Hindlimb muscle (tissue), 1 donor: ENCODE measurements at places on chromosomes 16 and 17.
A peak's percentile ranks its signal among the peaks of the same experiment; 100 is the strongest.

- DNase-seq: peak; percentile 78
Measured at GRCh38 chr16:1054660-1055556, 17.6 kb upstream of the SSTR5 start.

DNA sequence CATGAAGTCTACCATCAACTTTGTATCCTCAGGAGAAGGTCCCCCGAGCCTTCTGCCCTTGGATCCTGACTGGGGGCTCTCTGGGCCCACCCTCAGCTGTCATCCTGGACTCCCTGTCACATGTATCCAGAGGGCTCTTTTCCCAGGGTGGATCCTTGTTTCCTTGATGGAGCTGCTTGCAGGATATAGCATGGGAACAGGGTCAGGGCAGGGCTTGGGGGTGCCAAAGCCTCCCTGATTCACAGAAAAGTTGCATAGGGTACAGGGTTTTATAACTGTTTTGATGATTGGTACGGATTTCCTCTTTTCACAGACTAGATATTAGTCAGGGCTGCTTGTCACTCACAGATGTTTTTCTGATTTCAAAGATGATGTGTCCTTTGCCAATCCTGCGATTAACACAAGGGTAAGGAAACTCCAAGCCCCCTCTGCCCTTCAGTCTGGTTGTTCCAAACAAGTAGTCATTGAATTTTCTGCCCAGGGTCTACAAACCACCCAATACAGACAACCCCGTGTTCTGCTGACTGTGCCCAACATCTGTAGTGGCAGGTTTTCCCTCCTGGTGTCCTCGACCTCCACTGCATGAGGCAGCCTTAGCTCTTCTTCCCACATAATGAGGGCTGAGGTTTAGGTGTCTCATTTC is 20.6 kb upstream of the SLC35G3 start:
- DNase-seq: no peak

DNA sequence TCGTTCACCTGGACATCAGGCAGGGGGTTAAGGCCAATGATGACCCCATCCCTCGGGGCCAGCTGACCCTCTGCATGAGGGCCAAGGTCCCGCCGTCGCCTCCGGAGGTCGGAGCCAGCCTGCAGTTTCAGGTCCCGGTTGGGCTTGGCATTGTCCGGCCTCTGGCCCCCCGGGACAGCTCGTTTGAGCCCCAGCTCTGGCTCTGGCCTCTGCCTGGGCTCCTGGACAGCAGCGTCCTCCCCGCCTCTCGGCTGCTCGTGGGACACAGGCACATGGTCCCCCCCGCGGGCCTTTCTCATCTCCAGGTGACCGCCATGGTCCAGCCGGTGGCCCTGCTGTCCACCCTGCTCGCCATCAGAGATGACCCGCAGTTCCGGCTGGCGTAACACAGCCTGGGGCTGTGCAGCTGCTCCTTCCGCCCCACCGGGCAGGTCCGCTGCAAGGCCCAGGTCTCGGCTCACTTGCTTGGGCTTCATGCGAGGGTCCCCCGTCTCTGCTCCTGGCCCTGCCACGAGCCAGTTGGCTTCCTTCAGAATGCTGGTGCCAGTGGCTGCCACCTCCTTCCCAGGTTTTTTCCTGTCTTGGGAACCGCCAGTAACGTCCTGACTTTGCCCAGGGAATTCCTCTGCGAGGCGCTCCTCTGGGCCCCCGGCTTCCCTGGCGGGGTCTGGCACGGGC is 6.7 kb downstream of the NDUFAF8 start:
- no peak for DNase-seq

DNA sequence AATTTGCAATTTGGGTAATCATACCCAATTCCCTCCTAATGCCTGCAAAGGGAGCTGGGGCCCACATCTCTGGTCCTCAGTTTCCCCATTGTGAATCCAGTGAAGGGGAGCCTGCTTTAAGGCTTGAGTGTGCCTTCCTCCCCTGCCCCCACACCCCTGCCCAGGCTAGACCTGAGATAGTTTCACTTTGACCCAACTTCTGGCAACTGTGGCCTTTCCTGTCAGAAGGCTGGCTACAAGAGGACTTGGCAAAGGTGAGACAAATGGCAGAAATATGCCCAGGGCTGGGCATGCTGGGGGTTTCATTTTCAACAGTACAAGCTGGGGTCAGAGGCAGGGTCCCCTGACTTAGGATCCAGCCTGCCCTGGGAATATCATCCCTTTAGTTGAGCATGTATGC is 10.0 kb downstream of the SOCS1 start:
- no peak for DNase-seq

DNA sequence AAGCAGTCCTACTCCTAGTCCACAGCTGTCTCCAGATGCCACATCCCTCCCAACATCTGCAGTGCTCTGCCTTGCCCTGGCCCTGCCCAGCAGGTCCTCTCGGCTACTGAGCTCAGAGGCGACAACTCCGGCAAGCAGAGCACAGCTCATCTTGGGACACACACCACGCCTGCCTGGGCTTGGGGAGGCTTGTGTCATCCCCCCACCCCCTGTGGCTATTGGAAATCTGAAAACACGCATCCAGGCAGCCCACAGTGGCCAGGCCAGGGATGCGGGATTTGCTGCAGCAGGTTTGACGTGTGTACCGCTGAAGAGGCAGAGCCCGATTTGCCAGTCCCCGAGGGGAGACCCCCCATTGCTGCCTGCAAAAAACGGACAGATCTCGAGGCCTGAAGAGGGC is 25.4 kb downstream of the MXRA7 start:
- no peak for DNase-seq

DNA sequence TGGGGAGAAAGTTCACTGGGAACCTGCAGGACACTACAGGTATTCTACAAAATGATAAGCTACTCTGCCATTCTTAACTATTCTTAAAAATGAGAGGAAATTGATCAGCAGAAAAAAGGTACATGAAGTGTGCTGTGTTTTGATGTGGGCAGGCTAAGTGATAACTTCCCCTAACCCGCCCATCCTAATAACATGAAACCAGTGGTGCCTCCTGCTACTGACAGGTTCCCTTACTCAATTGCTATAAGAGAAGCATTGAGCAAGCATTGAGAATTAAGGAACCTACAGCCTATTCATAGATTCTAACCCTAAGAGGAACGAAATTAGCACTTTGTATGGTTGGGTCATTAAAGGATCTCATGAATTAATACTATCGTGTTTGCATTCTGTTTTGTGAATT is 18.9 kb downstream of the XYLT1 start:
- DNase-seq: no peak

DNA sequence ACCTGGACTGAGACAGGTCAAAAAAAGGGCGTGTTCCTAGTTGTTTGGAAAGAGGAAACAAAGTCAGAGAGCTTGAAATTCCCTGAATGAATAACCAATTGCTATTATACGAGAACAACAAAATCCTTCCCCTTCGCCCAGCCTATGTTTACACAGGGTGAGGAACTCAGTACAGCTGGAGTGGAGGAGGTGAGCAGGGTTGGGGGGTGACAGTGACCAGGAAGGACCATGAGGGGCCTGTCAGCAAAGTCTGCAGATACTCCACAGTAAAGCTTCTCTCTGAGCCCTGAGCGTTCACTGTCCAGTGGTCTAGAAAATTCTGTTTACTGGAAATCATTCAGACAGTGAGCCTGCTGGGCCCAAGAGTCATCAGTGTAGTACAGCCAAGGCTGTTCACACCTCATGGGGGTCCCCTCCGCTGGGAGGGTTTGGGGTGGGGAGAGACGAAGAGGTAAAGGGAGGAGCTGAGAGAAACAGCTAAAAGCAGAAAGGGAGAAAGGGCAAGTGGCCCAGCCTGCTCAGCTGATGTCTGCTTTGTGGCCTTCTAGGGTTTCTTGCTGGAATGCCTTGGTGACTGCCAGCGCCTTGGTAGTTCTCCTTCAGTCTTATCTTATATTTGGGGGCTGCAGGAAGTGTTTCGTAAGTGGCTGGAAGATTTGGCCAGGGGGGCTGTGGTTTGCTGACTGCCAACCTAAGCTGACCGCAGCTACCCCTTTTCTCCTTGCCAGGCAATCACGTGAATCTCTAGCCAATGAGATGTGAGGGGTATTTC is 5.7 kb downstream of the DUSP3 start:
- DNase-seq: peak; percentile 21

- no peak for DNase-seq
Measured at GRCh38 chr16:50293994-50294855, 27.9 kb downstream of the ADCY7 start.

DNA sequence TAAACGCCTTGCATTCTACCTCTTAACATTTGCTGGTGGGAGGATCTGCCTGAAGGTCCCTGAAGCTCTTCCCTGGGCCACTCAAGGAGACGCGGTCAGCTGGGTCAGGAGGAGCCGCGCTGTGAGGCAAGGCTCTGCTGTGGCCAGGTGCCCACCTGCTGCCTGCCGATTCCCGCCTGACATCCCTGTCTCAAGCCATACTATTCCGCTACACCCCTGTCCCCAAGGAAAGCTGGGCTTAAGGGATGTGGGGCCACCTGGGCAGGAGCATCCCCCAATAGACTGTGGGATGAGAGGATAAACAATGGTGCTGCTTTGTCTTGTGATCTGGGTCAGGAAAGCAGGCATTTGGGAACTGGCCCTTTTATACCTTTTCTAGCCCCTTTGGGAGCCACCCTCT is 5.1 kb downstream of the TPPP3 start:
- DNase-seq: no peak

GRCh38 chr16:3953728-3954410 is 73.4 kb upstream of the CREBBP start:
- no peak for DNase-seq

DNA sequence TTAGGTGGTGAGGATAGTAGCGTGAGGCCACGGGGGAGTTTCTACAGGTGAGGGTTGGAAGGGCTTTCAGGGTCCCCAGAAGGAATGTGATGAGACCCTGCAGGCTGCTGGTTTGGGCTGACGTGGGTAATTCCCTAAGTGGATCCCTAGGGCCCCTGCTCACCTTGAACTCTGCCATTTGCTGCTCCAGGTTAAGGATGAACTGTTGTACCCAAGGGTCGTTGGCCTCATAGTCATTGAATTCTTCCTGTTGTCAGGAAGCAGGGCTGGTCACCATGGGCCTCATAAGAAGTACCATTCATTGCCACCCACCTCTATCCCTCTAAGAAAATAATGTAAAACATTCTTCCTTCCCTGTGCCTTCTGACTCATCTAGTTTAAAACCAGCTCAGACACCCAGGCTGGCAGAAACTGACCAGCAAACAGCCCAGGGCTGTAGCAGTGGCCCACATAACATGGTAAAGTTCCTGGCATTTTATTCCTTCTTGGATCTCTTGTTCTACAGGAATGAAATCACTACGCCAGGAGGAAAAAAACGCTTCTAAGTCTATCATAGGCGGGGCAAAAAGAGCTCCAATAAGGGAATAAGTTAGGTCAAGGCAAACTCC is 27.6 kb downstream of the FCSK start:
- no peak for DNase-seq

GRCh38 chr17:2406903-2407790 is 6.3 kb upstream of the MNT start:
- DNase-seq: peak; percentile 74

GRCh38 chr17:44345454-44346026 is 438 bp downstream of the GRN start:
- no peak for DNase-seq

- no peak for DNase-seq
Measured at GRCh38 chr16:53458635-53459034, 24.4 kb downstream of the RBL2 start.

DNA sequence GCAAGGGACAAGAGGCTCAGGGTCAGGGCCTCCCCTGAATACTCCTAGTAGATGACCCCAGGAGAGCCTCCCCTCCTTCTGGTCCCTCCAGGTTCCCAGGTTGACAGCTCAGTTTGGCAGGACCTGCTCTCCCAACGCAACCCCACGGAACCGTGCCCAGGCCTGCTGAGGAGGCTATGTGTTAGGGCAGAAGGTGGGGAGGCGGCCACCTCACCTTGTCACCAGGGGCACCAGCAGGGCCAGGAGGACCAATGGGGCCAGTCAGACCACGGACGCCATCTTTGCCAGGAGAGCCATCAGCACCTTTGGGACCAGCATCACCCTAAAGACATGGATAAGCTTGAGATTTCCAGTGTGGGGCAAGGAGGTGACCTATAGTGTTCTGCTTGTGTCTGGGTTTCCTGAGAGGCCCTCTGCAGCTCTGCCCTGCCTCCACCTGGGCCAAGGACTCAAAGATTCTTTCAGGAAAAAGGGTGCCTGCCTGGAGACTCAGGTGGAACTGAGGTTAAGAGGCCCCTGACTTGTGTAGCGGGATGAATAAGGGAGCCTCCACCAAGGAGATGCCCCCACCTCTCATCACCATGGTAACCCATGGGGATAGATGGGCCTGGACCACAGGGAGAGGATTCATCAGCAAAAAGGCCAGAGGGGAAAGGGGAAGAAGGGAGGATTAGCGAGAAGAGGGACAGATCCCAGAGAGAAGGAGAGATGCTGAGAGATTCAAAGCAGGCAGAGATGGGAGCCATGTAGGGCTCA is 10.7 kb downstream of the COL1A1 start:
- DNase-seq: peak; percentile 72

DNA sequence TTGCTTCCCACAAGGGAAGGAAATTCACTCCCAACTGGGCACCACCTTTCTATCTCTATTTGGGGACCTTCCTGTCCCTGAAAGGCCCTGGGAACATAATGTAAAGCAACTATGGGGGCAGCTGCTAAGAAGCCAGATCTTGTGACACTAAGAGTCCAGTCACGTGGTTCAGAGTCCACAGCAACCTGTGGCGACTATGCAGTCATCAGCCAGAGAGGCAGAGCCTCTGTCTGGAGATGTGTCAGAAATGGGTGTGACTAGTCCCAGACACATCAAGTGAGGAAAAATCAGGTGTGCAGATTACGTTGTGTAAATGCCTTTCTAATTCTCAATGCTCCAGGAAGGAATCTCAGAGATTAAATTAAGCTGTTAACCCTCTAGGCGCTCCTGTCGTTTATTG is 26.6 kb upstream of the SKAP1 start:
- DNase-seq: no peak

DNA sequence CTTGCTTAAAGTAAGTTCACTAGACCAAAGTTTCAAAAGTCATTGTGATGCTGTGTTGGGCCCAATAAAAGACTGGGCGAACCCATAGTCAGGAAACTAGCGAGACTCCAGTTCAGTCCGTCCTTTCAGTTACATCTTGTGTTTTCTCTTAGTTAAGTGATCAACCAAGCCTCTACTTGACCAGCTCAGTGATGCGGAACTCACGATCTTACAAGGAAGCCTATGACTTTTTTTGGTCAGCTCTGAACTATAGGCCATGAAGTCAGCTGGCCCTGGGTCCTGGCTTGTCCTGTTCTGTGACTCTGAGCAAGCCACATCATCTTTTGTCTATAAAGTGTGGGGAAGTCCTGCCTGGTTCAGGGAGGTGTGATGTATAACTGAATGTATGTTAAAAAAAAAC is 21.7 kb upstream of the WSCD1 start:
- no peak for DNase-seq

DNA sequence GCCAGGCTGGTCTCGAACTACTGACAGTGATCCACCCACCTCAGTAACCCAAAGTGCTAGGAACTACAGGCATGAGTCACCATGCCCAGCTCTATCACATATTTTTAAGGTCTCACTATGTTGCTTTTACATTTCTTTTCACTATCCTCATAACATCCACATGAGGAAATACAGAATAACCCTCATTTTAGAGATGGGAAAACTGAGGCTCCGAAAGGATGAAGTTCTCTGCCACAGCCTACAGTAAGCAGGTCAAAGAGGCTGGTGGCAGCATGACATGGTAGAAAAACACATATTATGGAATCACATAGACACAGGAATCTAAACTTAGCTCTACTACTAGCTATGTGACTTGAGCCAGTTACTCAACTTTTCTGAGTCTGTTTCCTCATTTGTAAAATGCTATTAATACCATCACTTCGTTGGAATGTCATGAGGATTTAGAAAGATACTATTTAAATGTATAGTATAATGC is 32.2 kb downstream of the APPBP2 start:
- DNase-seq: no peak
